ENCODE measurements at places on chromosomes 16 and 17.

GRCh38 chr17:63490329-63490728 is 13.5 kb downstream of the ACE start:
- DNase-seq = no peak

DNA sequence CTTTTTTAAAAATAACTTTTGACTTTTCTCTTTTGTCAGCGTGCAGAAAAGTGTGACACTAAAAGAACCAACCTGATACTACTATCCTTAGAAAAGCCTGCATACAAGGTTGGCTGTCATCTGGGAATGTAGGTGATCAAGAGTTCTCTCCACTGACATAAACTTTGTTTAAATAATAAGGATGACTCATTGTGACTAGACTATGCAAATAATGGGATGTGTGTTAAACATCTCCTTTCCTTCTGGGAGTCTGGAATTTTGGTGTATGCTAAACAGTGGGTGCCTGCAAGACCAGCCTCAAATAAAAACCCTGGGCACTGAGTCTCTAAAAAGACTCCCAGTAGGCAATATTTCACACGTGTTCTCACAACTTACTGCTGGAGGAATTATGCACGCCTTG is 373.4 kb downstream of the CNTNAP4 start:
- no peak for DNase-seq

- DNase-seq = no peak
Observed at GRCh38 chr16:85670840-85671239, 17.9 kb downstream of the GINS2 start.

DNA sequence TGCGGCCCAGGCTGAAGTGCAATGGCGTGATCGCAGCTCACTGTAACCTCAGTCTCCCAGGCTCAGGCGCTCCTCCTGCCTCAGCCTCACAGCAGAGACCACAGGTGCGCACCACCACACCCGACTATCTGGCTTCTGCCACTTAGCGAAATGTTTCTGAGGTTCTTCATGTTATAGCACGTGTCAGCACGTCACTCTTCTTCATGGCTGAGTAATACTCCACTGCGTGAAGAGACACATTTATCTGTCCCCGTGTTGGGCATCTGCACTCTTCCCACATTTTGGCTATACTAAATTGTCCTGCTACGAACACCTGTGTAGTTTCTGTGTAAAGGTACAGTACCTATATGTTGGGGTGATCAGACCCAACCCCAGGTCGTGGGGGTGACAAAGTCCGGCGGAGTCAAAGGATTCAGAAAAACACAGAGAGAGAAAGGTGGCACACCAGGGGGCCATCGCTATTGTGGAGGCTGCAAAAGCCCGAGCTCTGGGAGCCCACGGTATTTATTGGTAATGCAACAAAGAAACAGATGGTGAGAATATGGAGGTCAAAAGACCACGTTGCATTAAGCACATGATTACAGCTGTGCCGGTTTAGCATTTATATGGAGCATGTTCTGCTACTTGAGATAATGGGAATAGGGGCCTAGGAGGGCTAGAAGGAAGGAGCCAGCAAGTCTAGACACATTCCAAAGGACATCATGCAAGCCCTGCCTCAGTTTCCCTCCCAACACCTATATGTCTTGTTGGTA is 851 bp upstream of the DPEP1 start:
- no peak for DNase-seq

DNA sequence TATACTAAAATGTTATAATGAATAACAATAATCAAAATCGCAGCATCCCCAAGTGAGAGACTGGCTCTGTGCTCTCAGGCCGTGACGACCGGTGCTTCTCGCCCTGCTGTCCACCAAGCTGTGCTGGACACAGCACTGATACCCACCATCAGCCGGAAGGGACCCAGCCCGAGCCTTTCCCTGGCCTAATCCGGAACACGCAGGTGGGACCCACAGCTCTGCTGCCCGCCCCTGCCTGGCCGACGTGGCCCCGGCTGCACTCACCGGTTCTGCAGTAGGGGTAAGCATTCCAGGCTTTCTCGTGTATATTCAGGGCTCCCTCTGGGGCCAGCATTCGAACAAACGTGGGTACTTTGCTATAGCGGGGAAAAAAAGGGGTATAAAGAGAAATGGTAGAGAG is 14.6 kb downstream of the PITPNA start:
- no peak for DNase-seq

DNA sequence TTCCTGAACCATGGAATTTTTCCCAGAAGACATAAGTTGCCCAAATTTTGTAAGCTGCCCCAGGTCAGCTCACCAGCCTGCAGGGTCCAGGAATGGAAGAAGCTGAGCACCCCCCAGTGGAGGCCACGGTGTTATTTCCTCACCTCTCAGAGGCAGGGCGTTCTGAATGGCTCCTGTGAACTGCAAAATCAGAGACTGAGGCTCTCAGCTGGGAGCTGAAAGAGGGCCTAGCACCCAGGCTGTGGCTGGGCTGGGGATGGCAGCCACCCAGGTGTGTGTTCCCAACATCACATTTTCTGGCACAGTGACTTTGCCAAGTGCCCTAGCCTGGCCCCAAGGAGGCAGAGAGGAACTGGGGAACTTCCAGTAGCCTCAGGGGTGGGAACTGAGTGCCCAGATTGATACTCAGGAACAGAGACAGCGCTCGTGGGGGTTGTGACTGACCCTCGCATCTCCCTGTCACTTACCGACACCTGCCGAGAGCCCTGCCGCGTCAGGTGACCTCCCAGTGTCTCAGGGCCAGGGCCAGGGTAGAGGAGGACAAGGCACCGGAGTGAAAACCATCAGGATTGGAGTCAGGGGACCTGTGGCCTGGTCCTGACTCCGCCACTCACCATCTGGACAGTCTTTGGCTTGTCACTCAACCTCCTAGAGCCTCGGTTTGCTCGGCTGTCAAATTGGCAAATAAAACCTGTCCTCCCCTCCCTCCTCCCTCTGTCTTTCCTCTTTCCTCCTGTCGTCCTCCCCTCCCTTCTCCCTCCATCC is 11.3 kb downstream of the CACNG4 start:
- no peak for DNase-seq

DNA sequence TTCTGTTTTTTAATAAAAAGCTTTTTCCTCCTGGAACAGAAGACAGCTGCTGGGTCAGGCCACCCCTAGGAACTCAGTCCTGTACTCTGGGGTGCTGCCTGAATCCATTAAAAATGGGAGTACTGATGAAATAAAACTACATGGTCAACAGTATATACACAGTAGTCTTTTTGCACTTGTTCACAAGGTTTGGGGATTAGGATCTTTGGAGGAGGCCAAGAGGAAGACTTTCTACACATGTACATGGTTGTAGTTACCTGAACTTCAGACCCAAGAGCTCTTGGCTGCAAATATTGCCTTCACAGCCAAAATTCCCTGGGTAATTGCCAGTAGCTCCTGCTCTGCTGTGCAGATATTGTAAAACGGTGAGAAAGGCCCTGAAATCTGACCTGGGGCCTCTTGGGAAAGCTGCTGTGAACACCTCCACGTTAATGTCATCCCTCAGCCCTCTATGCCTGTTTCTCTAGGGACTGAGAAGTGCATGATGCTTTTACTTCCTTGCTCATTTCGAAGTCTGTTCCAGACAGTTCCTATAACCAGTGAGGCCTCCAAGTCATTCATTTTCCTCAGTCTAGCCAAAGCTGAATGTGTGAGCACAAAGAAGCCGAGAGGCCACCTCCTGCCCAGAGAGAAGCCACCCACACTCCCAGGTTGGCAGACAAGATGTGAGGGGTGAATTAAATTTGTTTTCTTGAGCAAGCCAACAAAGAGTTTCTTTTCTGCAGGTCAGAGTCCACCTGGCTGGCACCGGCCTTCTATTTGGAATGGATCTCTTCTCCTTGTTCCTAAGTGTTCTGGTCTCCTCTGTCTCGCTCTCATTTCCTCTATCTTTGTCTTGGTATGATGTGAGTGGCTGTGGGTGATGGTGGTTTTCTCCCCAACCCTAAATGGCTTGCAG is 15.9 kb downstream of the ANKRD40 start:
- no peak for DNase-seq

- no peak for DNase-seq
Observed at GRCh38 chr17:59643159-59644140, 23.8 kb downstream of the CLTC start.

DNA sequence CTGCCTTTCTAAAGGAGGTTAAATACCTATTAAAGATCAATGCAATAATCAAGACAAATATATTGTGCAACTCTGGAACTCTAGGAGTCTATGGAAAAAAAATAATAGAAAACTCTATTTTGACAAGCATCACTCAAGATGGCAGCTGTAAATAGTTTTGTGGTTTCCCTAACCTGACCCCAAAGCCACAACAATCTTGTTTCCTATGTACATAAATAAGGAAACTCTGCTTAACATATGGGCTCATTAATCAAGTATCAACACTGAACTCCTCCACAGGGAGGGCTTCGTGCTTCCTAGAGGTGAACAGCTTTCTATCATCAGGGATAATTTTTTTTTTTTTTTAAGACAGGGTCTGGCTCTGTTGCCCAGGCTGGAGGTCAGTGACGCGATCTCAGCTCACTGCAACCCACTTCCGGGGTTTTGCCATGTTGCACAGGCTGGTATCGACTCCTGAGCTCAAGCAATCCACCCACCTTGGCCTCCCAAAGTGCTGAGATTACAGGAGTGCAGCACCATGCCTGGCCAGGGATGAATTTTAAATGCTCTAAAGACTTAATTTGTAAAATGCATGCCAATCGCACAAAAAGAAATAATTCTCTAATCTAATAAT is 42.5 kb downstream of the ARHGAP17 start:
- no peak for DNase-seq

GRCh38 chr16:46914556-46915201 is 30.5 kb downstream of the GPT2 start:
- DNase-seq = no peak

DNA sequence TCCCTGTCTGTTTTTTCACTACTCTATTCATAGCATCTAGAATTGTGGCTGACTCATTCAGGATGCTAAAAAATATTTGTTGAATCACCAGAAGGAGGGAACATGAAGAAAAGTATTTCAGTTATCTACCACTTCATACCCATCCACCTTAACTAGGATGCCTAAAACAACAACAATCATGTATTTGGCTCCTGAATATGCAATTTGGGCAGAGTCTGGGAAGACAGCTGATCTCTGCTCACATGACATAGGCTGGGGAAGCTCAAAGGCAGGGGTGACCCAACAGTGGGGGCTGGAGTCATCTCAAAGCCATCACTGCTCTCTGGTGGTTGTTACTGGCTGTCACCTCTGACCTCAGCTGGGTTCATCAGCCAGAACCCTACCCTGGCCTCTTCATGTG is 80.1 kb upstream of the RPL38 start:
- no peak for DNase-seq

GRCh38 chr17:73135766-73136165 is 29.0 kb upstream of the SSTR2 start:
- DNase-seq = no peak

DNA sequence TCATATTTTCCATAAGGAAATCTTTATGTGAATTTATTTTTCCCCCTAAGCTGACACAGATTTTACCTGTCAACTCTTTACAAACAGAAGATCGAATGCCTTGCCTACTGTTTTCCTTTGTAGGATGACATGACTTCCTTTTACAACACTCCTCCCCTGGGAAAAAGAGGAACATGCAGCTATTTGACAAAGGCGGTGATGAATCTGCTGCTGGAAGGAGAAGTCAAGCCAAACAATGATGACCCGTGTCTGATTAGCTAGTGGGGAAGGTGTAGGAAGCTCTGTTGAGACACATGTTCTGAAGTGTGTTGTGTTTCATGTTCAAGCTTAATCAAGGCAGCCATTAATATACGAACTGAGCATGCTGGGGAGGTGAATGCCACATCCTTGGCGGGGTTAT is 238.0 kb downstream of the PHKB start:
- no peak for DNase-seq

DNA sequence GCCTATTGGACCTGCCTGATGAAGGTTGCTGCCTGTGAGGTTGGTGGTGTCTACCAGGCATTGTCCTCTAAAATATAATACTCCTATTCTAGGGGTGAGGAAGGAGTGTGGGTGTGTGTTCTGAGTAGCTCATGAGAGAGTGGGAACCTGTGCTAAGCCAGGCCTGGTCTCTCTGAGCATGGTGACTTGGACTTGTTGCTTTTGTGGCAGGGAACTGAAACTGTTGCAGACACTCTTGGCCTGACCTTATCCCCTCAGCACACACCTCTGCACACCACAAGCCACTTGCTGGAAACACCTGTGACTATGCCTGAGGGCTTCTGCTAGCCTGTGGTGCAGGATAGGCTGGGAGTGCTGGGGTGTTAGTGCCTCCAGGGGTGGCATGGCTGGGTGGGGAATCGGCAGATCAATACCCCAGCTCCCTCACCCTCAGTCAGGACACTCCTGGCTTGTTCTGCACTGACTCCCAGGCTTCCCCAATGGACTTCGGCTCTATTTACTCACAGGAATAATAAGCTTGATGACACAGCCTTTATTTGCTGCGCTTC is 29.9 kb downstream of the PLCG2 start:
- peak; percentile 13 for DNase-seq

DNA sequence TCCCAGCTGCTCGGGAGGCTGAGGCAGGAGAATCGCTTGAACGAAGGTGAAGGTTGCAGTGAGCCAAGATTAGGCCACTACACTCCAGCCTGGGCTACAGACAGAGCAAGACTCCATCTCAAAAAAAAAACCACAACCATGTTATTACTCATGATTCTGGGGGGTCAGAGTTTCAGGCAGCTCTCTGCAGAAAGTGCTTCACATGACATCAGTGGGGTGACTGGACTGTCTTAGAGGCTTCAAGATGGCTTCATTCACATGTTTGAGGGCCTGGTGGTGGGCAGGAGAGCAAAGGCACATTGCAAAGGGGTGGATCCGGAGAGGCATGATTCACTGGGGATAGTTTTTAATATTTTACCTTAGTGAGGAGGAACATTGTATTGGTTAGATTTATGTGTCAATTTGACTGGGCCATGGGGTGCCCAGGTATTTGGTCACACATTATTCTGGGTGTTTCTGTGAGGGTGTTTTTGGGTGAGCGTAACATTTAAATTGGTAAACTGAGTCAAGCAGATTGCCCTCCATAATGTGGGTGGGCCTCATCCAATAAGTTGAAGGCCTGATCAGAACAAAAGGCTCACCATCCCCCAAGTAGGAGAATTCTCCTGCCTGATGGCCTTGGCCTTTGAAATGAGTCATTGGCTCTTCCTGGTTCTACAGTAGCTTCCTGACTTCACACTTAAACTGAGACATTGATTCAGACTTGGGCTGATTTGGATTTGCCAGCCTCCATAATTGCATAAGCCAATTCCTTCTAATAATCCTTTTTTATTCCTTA is 109.8 kb downstream of the GOSR1 start:
- DNase-seq = no peak

GRCh38 chr17:334974-335481 is 17.6 kb downstream of the RPH3AL start:
- DNase-seq = no peak

GRCh38 chr16:64184156-64184555 is 937.7 kb downstream of the CDH11 start:
- no peak for DNase-seq

All from stimulated activated CD8-positive, alpha-beta memory T cell treated with anti-CD3 and anti-CD28 coated beads, Interleukin-15, amount 100 ng/mL, for 48 hours (primary cell).